T-helper 2 cell (primary cell): ENCODE measurements at places on chromosomes 6 and 20.

- no peak for DNase-seq
Observed at GRCh38 chr20:59402681-59403080, 102.3 kb downstream of the EDN3 start.

GRCh38 chr6:36068012-36068392 is 40.4 kb downstream of the MAPK14 start:
- DNase-seq, result no peak

GRCh38 chr6:126156973-126157372 is 170.6 kb downstream of the TRMT11 start:
- no peak for DNase-seq

DNA sequence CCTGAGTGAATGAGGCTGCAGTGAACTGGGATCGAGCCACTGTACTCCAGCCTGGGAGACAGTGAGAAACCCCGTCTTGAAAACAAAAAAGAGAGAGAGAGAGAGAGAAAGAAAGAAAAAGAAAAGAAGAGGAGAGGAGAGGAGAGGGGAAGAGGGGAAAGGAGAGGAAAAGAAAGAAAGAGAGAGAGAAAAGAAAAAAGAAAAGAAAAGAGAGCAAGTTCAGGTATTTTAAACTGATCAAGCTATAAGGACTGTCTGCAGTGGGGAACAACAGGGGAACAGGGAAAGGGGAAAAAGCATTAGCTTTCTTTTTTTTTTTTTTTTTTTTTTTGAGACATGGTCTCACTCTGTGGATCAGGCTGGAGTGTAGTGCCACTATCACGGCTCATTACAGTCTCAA is 2.5 kb downstream of the CGA start:
- DNase-seq, result no peak

GRCh38 chr6:73282871-73283270 is 19.9 kb upstream of the KHDC1 start:
- DNase-seq, result no peak

GRCh38 chr20:21096321-21097043 is 9.7 kb downstream of the LINC00237 start:
- no peak for DNase-seq

GRCh38 chr6:145453376-145453775 is 281.9 kb downstream of the EPM2A start:
- DNase-seq, result no peak

GRCh38 chr6:43495409-43495941 is 14.7 kb downstream of the LRRC73 start:
- DNase-seq, result no peak

GRCh38 chr6:75024828-75025227 is 181.0 kb downstream of the COL12A1 start:
- DNase-seq, result no peak

DNA sequence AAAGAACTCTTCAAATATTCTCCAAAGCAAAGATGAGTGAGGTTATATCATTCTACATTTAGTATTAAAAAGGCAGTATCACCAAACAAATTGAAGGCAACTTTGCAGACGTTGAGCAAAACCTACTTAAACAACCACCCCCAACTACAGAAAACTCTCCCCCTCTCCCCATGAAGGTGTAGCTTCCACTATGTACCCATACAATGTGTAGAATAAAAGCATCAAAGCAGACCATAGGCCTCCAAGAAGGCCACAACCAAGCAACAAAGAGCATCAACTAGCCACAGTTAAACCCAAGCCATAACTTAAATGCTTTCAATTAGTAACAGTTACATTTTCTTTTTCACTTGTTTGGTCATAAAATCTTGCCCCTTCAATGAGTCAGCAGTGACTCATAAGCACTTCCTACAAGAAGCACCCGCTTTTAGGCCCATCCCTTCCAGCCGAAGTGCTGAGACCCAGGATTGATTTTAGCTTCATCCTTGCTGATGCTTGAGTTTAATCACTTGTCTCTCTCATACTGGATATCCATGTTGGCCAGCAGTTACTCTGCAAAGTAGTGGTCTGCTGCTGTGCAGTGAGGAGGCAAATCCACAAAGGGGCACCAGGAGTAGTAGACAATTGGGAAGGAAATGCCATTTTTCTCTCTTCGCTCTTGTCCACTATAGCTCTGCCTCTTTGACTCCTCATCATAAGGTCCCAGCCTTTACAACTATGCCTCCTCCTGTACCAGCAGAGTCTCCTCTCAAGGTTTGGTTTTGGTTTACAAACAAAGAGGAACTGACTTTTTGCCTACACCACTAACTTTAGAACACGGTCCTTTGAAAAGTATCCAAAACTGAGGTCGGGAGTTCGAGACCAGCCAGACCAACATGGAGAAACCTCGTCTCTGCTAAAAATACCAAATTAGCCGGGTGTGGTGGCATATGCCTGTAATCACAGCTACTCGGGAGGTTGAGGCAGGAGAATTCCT is 8.4 kb upstream of the NUP153 start:
- DNase-seq, result no peak

DNA sequence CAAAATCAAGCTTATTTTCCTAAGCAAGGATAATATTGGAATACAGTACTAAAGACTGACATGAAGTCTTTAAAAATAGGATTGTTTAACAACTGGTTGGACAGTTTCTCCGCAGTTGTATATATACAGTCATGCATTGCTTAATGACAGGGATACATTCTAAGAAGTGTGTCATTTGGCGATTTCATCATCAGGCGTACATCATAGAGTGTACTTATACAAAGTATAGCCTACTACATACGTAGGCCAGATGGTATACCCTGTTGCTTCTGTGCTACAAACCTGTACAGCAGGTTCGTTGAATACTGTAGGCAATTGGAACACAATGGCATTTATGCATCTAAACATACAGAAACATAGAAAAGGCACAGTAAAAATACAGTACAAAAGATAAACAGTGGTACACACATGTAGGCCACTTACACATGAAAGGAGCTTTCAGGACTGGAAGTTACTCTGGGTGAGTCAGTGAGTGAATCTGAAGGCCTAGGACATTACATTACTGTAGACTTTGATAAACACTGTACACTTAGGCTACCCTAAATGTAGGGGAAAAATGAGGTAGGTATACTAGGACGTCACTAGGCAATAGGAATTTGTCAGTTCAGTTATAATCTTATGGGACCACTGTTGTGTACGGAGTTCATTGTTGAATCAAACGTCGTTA is 20.1 kb downstream of the HECA start:
- DNase-seq, result no peak

DNA sequence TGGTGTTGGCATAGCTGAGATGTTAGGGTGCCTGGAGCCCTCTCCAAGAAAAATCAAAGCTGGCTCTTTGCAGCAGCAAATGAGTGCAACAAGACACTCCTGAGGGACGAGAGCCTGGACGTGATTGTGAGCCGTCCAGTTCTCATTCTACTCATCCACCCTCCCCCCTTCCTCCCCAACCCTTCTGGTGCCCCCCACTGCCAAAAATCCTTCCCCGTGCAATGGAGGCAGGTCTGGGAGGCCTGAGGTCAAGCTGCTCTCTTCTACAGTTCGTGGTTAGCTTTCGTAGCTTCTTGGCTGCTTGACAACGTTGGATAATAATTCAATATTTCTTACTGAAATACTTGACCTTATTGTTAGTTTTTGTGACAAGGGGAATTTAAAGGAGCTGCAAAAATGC is 185.3 kb upstream of the SUPT3H start:
- no peak for DNase-seq

- no peak for DNase-seq
Observed at GRCh38 chr6:6736791-6737654, 148.5 kb downstream of the LY86 start.

DNA sequence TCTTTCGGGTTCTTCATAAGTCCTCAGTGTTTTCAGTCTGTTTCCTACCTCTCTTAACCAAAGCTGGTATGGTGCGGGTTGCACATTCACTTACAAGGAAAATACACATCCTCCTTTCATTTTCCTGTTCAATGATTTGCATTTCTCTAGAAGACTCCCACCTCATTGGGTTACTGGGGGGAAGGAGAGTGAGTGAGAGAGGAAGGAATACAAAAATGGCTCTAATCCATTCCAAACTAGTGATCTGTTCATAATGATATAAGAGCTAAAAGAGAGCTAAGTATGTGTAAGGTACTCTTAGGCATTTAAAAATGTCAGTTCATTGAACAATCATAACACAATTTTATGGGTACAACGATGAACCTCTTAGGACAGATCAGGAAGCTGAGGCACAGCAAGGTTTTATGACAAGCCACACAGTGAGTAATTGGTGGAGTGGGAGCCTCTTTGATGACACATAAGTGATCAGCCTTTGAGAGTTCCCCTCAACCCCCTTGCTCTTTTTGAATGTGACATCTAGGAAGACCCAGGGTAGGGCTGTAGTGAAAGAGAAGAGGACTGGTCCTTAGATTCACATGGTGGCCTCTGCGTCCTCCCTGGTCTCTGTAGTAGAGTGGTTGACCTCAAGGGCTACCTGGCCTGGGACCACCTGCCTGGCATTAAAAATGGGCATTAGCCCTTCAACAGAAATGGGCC is 328.4 kb upstream of the SOX4 start:
- DNase-seq, result no peak

- no peak for DNase-seq
Observed at GRCh38 chr6:47680051-47680450, 18.3 kb upstream of the ADGRF4 start.

DNA sequence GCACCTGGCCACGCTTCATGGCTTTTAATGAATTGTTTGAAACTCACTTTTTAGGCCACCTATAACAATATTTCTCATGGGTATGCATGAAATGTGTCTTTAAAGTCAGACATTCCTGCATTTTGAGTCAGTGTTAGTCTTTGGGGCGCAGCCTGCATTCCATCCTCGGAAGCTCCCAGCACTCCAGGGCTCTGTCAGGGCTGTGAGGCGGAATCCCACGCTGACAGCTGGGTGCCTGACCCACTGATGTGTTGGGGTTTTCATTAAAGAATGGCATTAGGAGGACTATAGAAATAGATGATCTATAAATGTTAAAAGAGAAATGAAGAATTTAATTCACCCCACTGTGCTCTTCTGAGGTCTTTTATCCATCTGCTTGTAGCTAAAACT is 16.2 kb upstream of the CLDN20 start:
- no peak for DNase-seq

- DNase-seq, result no peak
Observed at GRCh38 chr6:66662196-66662595, 955.2 kb upstream of the EYS start.

GRCh38 chr6:160028487-160029275 is 59.8 kb downstream of the IGF2R start:
- no peak for DNase-seq

- peak; percentile 42 for DNase-seq
Observed at GRCh38 chr20:35953387-35954199, 709 bp downstream of the SCAND1 start.

GRCh38 chr20:21456207-21456606 is 57.7 kb downstream of the NKX2-2 start:
- no peak for DNase-seq

- no peak for DNase-seq
Observed at GRCh38 chr6:90159452-90159851, 137.2 kb downstream of the BACH2 start.

- no peak for DNase-seq
Observed at GRCh38 chr6:170178561-170179477, 112.1 kb downstream of the DLL1 start.

DNA sequence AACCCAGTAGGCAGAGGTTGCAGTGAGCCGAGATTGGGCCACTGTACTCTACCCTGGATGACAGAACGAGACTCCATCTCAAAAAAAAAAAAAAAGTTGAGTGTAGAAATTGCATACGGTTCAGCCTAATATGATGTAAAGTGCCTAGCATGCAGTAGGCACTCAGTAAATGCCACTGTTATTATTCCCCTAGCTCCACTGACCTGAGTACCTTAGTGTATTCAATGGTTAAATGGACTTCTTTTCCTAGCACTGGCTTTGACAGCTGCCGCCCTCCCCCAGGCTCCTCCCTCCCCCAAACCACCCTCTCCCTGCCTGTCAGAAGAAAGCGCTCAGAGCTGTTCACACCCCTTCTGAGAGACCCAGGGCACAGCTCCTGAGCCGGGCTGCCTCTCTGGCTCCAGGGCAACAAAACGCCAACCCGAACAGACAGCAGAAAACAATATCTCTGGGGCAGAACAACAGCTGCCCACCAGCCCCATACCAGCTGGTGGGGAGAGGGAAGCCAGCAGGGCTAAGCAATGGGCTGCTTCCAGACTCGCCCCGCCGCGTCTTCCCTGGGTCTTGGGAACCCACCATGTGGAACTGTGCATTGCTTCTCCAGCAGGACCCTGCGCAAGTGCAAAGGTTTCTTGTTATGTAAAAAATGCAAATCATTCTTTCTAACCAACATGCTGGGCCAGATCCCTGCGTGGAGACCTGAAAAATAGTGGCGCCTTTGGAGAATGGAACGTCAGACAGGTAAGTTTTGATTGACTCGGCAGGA is 4.5 kb downstream of the CPNE5 start:
- no peak for DNase-seq

GRCh38 chr6:136535017-136535765 is 15.0 kb downstream of the MAP7 start:
- DNase-seq, result no peak

- no peak for DNase-seq
Observed at GRCh38 chr20:48292806-48293205, 507.5 kb upstream of the SULF2 start.

DNA sequence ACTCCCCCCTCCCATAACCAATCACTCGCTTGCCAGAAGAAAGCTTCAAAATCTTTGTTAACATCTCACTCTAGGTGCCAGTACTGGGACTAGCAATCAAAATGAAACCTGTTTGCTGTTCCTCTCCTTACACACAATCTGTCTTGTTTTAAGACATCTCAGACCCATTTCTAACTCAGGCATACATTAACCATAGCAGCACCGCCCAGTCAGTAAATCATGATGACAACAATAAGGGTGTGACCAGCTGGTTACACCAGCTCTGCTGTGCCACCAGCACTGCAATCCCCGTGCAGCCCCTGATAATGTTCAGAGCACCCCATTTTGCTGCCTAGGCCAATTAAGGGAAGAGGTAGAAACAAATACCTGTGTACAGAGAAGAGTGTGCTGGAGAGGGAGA is 185.2 kb upstream of the TAB2 start:
- DNase-seq, result no peak

GRCh38 chr20:17568972-17569521 is 828 bp upstream of the DSTN start:
- no peak for DNase-seq

DNA sequence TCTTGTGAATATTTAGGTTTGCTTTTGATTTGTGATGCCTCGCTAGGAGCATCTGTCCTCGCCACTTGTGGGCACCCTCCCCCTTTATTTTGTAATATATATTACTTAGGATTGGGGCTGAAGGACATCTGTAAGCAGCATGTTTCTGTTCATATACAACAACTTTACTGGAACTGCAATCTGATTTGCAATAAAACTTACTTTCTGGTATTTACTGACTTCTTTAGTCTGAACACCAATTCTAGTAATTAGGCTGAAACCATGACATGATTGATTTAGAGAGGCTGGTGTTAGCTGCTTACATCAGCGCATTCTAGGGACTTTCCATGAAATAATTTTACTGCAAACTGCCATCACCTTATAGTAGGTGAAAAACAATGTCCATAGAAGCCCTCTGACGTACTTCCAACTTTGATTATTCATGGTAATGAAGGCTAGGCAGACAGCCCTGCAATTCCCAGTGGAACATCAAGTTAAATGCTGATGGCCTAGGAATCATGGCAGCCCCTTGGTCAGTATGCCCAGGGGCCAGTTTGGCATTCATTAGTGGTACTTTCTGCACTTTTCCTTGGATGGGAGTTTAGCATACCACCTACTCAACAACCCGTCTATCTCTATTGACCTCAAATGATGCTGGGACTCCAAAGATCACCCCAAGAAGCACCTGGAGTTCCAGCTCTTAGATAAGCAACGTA is 132.9 kb upstream of the MCHR2 start:
- DNase-seq, result no peak
